NCI-H2107 (cell line): ENCODE measurements at places on chromosomes 11 and 22.

GRCh38 chr11:86255896-86256295 lies 11.3 kb downstream of the EED start:
- DNase-seq, result no peak

GRCh38 chr11:64835616-64836447 lies 8.6 kb downstream of the CDC42BPG start:
- DNase-seq, result no peak

DNA sequence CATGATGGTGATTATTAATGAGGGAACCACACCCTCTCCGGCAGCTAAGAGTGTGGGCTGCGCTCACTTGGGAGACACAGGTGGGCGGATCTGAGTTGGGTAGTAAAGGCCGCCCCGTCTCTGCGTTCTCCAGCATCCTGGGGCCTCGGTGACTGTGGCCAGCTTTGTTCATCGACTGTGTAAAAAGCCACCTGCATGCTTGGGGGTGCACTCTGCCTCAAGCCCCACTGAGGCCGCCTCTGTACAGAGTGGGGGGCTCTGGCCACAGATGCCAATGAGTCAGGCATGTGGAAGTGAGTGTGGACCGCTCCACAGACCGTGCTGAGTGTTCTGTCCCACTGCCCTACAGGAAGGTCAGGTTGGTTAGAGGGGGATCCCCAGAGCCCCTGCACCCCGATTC lies 192.7 kb downstream of the SHANK2 start:
- DNase-seq, result no peak

- DNase-seq, result no peak
These were observed 21.2 kb upstream of the CD5 start for GRCh38 chr11:61080986-61081590.

GRCh38 chr11:2769409-2770095 lies 69.8 kb upstream of the KCNQ1OT1 start:
- DNase-seq, result no peak

DNA sequence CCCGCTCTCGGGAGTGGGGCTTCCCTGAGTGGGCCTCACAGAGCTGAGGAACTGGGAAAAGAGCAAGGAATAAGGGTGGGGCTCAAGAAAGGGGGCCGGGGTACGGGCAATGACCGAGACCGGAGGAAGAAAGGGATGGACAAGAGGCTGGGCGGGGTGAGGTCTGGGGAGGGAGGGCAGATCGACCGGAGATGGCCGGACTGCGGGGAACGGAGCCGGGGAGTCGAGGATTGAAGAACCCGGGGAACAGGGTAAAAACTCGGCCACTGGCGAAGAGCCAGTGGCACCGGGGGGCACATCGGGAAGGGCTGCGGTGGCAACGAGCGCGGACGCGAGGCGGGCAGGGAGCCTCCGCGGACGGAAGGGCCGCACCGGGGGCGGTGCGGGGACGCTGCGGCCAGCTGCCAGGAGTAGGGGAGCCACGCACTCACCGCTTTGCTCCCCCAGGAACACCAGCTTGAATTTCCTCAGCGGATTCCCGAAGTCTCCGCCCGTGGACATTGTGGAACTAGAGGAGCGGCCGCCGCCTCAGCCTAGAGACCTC lies 667 bp downstream of the RAB6A start:
- DNase-seq, result no peak

- DNase-seq, result no peak
These were observed 12.9 kb upstream of the MUC6 start for GRCh38 chr11:1049431-1049891.

DNA sequence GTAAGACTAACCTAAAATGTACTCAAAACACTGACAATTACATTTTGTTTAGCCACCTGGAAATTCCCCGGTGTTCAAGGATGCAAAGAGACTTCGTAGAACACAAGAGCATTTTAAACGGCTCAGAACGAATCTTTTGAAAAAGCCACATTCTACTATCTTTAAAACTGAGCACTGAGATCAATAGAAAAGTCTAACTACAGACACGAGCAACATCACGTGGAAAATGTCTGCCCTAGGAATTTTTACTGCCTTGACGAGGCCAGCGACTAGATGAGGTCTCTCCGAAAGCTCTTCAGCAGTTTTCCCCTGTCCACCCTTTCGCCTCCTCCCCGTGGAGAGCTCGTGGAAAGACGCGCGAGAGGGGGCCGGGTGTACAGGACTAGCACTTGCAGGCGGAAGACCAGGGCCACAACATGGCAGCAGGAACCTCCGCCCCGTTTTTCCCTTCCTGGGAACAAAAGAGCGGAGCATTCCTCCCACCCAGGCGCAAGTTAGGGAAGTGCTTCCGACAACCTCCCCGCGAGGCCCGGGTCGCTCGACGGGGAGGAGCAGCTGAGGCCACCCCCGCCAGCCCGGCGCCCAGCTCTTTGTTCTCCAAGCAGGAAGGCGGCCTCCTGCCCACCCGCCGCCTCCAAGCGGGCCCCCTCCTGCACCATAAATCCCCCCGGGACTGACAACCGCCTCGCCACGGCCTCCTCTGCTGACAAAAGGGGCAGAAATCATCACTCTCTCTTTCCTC lies 1.1 kb downstream of the EIF4G2 start:
- DNase-seq, result no peak
